ENCODE measurements at places on chromosomes 13 and 19. TPM values are rescaled to one million over a fixed set of nuclear protein-coding genes. Genes with fewer than 3 reads are reported as not detected.

DNA sequence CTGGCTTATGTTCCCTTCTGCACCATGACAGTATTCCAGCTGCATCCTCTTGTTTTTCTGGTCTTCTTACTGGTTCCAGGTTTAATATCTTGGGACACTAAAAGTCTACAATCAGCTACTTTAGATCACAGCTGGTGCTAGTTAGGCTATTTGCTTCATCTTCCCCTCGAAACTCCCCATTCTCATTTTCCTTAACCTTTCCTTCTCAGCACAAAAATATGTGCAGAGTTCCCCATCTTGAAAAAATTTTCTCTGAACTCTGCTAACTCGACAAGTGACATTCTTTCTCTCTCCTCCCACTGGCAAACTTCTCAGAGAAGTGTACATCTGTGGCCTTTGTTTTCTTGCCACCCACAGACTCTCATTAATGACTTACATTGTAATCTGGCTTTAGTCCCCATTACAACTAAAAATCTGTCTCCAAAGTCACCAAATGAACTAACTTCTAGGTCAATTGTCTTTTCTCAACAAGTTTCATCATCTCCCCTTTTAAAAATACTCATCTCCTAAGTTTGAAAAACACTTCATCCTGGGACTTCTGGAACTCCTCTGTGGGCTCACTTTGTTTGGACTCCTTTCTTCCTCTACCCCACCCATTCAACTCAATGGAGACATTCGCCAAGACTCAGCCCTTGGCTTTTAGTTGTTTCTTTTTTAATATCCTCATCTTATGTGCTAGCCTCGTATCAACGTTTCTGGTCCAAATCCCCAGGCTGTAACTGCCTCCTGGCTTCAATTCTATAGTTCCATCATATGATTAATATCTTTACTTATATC lies 7.1 kb upstream of the KL start:
- DNase-seq = no peak

- DNase-seq = peak; percentile 94
Measured at GRCh38 chr19:46697204-46697960, 19.5 kb downstream of the PRKD2 start.

DNA sequence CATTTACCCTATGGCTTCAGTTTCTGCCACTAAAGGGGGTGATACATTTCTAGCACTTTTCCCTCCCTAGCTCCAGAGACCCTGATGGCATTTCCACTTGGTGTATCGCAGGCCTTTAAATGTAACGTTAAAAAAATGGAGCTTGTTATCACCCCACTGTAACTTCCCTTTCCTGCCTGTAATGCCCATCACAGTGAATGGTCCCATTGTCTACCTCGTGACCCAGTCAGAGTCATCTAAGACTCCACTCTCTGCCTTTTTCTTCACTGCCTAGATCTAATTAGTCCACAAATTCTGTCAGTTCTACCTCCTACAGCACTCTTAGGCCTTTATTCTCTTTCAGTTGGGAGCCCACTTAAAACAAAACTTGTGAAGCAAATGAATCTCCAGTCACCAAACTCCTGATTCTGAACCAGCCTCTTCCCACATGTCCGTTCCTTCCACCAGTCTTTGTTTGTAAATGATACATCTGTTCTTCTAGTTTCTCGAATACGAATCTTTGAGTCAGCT lies 64.8 kb downstream of the NHLRC3 start:
- DNase-seq = no peak

DNA sequence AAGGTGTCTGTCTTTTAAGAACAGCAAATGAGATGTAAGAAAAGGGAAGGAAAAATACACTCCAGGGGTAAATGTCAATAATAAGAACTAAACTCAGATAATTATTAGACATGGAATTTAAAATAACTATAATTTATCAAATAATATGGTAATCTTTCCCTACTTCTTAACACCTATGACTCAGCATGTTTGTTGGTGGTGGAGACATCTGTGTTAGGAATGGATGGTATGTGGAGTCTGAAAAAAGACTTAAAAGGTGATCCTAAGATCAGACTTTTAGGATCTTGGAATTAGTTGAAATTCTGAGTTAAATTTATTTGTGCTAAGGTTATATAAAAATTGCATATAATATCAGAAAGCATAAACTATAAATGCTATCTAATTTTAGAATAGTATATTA lies 915.1 kb downstream of the SLITRK5 start:
- DNase-seq = no peak

Gene PSG11
- not detected for polyA plus RNA-seq

Gene C13orf42
- polyA plus RNA-seq = not detected
